Endothelial cell of coronary artery (primary cell): ENCODE measurements at places on chromosomes 3 and 15. TPM values are rescaled to one million over a fixed set of nuclear protein-coding genes. Genes with fewer than 3 reads are reported as not detected.

IL17RD gene
- 0.90 and 1.2 TPM in 2 replicates for total RNA-seq

SLC2A2 gene
- total RNA-seq: not detected in 2 replicates

SAXO2 gene
- total RNA-seq: 0.19 and 0.36 TPM in 2 replicates

SLC41A3 gene
- 38.3 and 56.6 TPM in 2 replicates for total RNA-seq

CATSPER2 gene
- total RNA-seq: 1.1 and 1.6 TPM in 2 replicates

CP gene
- 0.28 TPM in 1 of 2 replicates, not detected in the other for total RNA-seq

RHOV gene
- under 0.01 and 0.09 TPM in 2 replicates for total RNA-seq

OR5K2 gene
- total RNA-seq: not detected in 2 replicates

ITIH3 gene
- 0.09 TPM in 1 of 2 replicates, not detected in the other for total RNA-seq

CCDC54 gene
- not detected in 2 replicates for total RNA-seq

IMPG2 gene
- 0.47 and 0.54 TPM in 2 replicates for total RNA-seq

OR4F6 gene
- total RNA-seq: not detected in 2 replicates

SYNPR gene
- total RNA-seq: not detected in 2 replicates

MAGI1 gene
- 30.3 and 44.2 TPM in 2 replicates for total RNA-seq
